ENCODE measurements at places on chromosomes 12 and 14.

- no peak for DNase-seq
These were observed 6.4 kb downstream of the MLXIP start for GRCh38 chr12:122084857-122085405.

GRCh38 chr14:91267965-91268437 is 23.5 kb upstream of the GPR68 start:
- no peak for DNase-seq

DNA sequence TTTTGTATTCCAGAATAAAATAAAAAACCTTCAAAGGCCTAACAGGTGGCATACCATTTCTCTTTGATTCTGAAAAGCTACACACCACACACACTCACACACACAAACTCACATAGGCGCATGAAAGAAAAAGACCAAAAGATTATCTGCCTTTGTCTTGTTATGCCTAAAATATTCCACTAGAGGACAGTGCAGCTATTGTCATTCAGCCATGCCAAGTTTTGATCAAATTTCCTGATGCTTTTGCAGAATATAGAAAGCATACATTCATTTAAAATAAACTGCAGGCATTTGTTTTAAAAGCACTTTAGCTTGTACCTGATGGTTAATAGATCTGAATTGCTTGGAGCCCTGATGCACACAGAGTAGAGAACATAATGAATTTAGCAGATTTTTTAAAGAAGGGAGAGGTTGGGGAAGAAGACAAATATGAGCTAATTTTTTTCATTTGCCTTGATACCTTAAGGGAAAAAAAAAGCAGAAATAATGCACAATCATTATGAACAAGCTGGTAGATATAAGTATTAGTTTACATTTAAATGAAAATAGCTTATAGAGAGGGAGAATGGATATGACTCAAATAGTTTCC is 1766.9 kb upstream of the SEL1L start:
- no peak for DNase-seq

GRCh38 chr12:131615326-131616042 is 95.4 kb upstream of the SFSWAP start:
- no peak for DNase-seq

DNA sequence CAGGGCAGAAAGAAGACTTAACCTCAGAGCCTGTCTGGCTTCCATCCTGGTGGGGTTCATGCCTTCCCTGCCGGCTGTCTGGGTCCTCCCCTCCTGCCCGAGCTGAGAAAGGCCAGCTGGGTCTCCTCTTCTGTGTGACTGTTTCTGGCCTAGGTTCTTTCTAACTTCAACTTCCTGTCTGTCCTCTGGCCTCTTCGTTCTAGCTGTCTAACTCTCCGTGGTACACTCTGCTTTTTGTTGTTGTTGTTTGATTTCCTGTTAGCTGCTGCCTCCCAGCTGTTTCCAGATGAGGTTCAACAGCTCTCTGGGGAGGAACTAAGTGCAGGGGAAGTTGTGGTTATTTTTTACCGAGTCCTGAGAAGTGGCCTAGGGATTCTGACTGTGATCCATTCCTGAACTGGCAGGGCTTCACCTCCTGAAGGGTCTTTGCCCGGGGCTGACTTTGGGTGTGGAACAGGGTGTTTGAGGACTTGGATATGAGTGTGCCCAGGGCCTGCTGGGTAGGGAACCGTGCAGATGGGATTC is 3.2 kb downstream of the MLXIP start:
- DNase-seq: no peak

- no peak for DNase-seq
These were observed 34.0 kb downstream of the CHGA start for GRCh38 chr14:92956961-92957360.

GRCh38 chr14:60977847-60978246 is 3.0 kb downstream of the TRMT5 start:
- no peak for DNase-seq

DNA sequence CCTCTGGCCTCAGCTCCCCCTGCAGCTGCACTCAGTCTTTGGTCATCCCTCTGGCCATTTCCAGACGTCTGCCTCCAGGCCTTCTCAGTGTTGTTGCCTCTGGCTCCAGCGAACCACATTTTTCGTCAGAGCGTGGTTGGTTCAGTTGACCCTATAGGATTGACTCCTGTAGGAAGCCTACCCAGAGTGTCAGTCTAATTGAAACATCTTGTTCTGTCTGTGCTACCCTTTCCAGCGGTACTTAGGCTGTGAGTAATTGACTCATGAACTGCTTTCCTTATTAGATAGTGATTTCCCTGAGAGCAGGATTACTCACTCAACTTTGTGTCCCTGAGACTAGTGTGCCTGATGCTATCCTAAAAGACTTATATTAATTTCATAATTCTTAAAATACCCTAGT is 373.2 kb downstream of the ATP23 start:
- DNase-seq: no peak

DNA sequence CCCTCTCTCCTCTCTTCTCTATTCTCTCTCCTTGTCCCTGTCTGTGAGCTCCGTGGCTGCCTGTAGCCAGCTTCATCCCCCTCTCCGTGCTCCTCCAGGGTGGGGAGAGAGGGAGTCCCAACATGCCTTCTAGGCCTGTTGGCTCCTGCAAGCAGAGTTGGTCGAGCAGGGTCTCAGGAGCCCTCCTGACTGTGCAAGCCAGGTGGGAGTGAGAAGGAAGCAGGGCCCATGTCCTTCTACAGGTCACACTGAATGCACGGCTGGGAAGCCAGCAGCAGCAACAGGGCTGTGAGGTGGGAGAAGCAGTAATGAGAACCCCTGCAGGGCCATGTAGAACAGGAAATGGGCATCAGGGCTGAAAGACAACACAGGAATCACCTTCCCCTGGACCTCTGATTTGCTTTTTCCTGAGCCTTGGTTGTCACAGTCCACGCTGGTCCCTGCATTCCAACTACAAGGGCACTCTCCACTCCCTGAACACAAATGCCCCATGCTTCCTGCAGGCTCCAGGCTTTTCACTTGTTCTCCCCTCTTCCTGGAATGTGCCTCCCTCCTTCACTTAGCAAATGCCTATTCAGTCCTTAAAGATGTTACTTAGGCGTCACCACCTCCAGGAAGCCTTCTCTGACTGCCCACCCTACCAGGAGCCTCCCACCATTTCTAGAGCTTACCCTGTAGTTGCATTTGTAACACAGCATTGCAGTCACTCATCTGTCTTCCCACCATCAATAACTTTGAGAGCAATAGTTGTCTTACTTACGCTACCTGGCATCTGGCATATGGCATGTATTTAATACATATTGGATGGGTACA is 51.2 kb downstream of the TSPAN11 start:
- DNase-seq: no peak

DNA sequence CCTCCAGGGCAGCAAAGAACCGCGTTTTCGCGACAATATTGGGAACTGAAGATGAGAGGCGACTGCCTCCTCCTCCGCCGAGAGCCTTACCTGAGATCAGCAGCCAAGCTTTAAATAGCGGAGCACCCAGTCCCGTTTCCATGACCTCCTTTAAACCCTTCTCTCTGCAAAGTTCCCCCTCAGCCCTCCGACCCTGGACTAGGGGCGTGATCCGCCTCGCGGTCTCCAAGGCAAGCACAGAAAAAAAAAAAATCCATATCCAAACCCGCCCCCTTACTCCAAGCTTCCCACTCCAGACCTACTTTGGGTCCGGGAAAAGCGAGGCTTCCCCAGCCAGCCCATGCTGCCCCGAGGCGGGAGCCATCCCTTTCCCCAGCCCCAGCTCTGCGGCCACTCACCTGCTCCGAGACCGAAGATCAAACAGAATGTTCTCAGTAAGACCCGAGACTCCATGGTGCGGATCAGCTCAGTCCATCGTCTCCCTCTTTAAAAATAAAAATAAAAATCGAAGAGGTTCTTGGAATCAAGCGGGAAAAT is 630 bp downstream of the NELL2 start:
- DNase-seq: no peak

DNA sequence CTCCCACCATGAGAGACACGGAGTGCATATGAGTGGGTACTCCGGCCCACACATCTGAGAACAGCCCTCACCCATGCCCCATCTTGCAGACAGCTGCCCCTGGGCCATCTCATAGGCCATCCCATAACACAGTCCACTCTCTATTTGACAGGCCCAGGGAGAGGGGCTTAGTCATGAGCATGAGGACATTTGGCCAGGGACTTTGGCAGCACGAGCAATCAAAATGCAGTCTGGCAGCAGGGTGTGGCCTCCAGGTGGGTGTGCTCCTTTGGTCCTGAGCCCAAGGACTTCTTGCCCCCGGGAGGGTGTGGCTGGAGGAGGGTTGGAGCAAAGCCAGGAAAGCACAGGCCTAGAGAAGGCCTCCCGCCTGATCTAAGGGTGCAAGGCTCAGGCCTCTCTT is 25.6 kb downstream of the EMP1 start:
- DNase-seq: no peak

DNA sequence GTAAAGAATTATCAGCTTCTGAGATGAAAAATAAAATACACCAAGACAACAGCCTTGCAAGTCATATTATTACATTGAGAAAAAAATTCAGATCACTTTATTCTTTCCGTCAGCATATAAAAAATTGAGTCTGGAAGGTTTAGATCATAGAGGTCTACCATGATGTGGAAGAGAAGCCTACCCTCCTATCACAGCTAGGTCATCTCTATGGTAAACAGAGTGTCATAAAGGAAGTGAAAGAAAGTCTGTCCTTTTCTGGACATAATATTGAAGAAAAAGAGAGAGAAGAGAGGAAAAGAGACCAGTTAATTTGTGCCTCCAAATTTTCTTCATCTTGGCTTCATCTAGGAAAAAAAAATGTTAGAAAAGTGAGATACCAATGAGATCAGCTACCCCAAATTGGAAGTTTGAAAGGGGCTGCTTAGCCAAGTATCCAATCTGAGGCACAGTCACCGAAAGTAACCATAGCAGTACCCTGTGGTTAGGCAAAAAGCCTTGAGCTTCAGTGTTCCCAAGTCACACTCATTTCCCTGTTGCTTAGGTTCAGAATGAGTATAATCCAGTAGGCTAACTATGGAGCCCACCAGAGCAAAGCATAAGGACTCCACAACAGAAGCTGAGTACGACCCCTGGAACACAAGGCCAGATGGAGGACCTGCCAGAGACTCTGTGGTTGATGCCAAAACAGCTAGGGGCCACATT is 38.1 kb downstream of the DUSP6 start:
- DNase-seq: no peak

GRCh38 chr14:101199028-101199770 is 295.7 kb upstream of the RTL1 start:
- DNase-seq: no peak

DNA sequence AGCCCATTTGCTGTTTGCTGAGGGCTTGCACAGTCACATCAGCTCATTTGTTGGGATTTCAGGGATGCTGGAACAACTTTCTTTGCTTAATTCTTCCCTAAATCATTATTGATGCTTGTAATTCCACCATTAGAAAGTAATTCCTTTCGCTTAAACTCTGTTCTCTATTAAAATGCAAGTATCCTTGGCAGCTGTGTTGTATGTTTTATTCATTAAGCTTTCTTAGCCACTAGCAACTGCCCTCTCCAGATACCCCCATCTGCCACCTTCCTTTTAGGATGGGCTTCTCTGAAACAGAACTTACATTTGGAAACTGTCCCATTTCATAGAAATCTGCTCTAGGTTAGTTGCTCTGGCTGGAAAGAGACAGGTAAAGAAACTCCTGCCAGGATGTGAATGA is 43.7 kb downstream of the ADCK1 start:
- no peak for DNase-seq

DNA sequence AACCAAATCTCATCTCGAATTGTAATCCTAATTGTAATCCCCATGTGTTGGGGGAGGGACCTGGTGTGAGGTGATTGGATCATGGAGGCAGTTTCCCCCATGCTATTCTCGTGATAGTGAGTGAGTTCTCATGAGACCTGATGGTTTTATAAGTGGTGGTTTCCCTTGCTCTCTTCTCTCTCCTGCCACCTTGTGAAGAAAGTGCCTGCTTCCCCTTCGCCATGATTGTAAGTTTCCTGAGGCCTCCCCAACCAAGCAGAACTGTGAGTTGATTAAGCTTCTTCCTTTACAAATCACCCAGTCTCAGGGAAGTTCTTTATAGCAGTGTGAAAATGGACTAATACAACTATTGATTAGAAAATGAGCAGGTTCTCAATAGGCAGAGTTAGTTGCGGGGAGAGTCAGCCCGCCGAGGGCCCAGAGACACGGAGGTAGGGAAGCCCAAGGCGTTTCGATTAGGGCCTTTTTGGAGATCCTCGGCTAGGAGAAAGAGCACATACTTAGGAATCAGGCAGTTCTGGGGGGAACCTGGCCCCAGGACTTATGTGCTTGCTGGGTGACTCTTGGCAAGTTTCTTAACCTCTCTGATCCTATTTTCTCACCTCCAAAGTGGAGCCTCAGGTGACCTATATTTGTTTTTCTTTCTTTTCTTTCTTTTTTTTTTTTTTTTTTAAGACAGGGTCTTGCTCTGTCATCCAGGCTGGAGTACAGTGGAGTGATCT is 65.7 kb downstream of the MVK start:
- no peak for DNase-seq

GRCh38 chr14:73935666-73936065 is 14.2 kb downstream of the FAM161B start:
- DNase-seq: no peak
